CD4-positive, alpha-beta T cell treated with Interleukin-15 for 4 hours (primary cell): ENCODE measurements at places on chromosomes 5 and 9.

DNA sequence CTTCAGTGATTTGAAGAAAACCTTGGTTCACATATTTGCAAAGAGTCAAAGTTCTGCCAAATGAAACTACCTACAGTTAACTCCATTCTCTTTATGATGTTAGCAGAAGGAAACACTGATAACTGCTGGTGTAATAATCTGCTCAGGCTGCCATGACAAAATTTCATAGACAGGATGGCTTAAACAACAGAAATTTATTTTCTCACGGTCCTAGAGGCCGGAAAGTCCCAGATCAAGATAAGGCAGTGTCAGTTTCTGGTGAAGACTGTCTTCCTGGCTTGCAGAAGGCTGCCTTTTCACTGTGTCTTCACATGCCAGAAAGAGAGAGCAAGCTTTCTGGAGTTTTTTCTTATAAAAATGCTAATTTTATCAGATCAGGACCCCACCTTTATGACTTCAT, 102.4 kb upstream of the PARP8 start:
- peak; percentile 46 for DNase-seq

- no peak for DNase-seq
Measured at GRCh38 chr5:159442206-159442850, 112.0 kb upstream of the IL12B start.

- DNase-seq: no peak
Measured at GRCh38 chr9:83239747-83240146, 176.8 kb upstream of the RASEF start.

- DNase-seq: peak; percentile 10
Measured at GRCh38 chr5:10704949-10705621, 55.9 kb downstream of the DAP start.

DNA sequence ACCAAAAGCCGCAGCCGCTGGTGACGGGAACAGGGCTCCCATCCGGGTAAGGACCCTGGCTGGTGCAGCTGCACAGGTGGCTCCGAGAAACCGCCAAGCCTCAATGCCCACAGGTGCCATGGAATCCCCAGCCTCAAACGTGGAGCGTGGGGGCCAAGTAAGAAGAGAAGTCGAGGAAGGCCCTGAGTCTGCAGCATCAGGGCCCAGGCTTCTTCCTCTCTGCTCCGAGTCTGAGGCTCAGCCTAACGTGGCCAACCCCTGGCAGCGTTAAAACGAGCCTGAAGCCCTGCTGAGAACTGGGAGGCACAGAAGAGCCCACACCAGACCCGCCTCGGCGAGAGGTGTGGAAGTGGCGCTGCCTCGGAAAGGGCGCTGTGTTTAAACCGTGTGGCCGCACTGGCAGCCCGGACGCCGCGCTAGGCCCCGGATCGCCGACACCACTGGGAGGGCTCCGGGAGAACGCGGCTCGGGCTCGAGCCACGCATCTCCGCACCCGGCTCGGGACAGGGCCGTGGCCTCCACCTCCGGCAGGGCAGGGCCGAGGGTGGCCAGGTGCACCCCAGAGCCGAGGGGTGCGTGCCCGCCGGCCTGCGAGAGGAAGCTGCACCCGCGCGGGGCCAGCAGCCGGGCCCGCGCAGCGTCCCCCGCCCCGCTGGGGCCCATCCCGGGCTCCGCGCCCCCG, 730 bp downstream of the ZMYND19 start:
- no peak for DNase-seq

DNA sequence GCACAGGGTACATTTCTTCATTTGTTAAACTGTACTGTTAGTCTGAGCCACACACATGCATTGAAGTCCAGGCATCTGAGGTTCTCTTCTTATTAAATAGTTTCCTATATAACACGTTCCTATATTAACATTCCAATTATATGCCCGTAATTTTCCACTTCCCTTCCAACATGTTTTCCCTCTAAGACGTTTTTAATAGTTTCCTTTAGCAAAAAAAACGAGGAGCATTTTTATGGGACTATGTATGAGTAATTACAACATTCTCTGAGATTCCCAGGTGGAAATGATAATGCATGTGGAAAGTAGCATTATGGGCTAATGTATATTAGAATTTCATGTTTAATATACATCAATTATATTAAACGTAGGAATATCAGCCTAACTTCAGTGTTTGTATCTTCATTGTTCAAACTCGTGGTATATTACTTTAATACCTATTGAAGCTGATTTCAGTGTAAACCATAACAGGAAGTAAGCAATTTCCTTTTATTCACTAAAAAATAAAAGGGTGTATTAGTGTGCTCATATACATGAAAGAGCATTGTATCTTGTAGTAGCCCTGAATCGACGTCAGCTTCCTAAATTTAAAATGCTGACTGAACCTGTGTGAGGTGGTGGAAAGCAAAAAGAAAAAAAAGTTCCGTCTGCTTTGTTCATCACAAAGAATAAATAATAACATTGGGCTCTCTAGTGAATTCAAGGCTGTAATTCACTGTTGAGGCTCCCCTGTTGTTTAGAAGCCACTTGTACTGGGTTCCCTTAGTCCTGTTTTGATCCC, 11.3 kb downstream of the SMARCA2 start:
- DNase-seq: peak; percentile 46

DNA sequence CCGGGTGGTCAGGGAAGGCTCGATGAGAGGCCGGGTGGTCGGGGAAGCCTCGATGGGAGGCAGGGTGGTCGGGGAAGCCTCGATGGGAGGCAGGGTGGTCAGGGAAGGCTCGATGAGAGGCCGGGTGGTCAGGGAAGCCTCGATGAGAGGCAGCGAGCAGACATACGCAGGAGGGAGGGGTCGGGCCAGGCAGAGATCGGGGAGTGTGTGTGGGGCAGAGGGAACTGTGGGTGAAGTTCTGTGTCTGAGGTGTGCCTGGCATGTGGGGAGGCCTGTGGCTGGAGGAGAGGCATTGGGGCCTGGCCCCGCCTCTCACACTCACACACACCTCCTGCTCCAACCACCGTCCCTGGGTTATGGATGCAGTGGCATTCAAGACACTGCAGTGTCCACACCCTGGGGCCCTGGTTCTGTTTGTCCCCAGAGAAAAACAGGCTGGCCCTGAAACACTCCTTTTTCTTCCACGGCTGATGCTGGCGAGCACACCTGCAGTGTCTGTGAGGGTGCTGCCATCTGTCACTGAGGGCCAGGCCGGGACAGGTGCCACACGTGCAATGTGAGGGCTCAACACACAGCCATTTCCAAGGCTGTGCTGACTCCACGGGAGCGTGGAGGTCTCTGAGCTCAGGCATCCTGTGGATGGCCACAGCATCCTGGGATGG, 6.5 kb upstream of the PLEKHG4B start:
- DNase-seq: no peak

DNA sequence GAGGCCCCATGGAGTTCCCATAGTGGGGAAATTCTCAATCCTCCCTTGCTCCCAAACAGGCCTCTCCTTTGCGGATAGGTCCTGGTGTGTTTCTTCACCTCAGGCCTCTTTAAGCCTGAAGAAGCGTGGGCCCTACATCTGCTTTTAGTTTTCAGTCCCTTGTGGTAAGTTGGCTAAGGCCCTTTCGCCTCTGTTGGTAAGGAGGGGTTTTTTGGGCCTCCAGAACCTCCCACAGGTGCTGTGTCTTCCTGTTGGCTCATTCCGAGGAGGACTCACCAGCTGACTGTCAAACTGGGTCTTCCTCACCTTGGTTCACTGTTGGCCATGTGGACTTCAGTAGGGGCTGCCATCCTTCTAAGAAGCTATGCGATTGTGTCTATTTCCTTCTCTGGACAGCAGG, 56.4 kb upstream of the DHFR start:
- DNase-seq: no peak

GRCh38 chr9:21267485-21268346, 27.9 kb upstream of the IFNA14 start:
- no peak for DNase-seq

DNA sequence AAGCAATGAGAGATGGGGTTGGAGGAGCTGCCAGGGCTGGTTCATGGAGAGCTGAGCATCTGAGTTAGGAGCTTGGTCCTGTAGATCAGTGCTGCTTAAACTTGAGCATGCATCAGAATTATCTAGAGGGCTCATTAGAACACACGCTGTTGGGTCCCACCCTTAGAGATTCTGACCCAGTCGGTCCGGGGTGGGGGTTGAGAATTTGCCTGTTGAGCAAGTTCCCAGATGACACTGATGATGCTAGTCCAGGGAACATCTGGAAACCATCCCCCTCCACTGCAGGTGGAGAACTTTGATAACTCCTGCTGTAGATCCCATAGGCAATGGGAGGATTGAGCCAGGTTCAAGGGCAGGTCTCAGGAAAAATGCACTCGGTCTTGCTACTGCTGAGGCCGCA, 158.0 kb upstream of the KLF4 start:
- DNase-seq: no peak

DNA sequence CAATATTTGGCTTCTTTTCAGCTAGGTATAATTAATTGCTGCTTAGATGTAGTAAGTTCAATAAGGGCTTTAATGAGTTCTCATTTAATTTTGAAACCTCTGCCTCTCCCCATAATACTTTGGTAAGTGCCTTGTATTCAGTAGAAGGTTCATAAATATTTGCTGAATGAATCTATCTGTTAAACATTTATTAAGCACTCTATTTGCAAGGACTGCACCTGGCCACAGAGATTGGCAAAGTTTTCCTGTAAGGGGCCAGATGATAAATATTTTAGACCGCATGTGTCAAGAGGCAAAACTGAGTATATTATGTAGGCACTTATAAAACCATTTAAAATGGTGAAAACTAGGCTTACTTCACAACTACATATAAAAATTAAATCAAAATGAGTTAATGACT, 19.0 kb upstream of the GNA14 start:
- no peak for DNase-seq

GRCh38 chr5:5954275-5954598, 424.1 kb downstream of the MED10 start:
- no peak for DNase-seq

DNA sequence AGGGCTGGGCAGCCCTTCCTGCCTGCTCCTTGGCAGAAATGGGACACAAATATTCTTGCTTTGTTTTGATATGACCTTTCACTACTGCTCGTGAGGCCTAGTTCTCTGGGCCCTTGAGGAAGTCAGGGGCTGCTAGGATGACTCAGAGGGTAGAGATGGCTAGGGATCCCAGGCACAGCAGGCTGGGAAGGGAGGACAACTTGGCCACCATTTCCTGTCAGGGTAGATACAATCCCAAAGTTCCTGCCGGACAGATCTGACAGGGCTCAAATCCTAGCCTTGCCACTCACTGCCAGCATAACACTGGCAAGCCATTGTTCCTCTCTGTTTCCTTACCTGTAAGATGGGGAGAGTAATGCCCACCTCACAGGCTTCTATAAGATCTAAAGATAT, 31.7 kb upstream of the MEIKIN start:
- DNase-seq: no peak

DNA sequence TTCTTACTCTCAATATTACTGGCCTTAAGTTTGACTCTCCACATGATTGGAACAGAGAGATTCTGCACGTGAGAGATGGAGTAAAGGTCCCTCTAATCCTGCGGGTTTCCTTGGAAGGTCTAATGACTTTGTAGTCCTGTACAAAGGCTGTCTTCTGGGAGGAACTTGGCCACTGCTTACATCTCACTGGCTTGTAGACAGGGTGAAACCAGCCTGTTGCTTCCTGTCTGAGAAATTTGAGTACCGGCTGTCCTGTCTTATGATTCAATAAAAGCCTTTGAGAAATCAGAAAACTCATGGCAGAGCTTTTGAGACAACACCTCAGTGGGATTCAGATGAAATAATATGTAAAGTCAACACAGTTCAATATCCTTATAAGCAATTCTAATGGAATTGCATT, 43.0 kb downstream of the IL31RA start:
- DNase-seq: no peak

- DNase-seq: peak; percentile 7
Measured at GRCh38 chr5:18772475-18772874, 1138.2 kb downstream of the TAF11L14 start.

GRCh38 chr5:40842351-40842750, 1.2 kb downstream of the CARD6 start:
- DNase-seq: no peak

DNA sequence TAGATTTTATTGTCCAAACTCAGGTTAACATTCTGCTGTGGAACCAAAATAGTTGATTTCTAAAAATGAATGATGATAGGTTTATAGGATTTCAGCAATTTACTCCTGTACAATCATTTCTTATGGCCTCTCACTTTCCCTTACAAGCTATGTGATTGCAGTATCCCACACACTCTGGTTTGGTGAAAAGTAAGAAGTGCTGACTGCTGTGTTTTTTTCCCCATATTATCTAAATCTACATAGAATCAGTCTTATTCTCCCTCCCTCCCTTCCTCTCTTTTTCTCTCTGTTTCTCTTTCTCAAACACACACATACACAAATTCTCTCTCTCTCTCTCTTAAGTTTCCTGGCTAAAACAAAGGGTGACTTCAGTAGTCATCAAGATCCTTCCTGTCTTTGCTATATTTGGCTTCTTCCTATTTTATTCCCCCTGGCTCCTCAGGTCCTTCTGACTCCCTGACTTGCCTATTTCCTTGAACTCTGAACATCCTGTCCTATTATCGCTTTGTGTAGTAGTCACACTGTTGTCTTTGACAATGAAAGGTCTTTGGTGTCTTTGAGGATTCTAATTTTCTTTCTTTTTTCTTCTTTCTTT, 55.9 kb upstream of the HAPLN1 start:
- no peak for DNase-seq

- no peak for DNase-seq
Measured at GRCh38 chr5:161042862-161043261, 190.9 kb upstream of the ATP10B start.

DNA sequence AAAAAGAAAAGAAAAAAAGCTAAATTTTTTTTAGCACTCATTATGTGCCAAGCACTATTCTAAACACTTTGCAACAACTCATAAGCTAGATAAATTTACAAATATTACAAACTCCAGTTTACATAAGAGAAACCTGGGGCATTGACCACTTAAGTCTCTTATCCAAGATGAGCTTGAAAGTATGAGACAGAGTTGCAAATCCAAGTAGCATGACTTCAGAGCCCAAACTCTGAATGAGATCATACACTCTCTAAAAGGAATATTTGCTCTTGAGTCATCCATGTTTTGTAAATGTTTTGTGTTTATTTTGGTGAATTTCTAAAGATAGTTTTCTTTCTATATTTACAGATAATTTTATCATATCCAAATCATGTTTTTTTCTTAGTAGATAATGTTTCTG, 4.0 kb upstream of the SHOC1 start:
- no peak for DNase-seq

DNA sequence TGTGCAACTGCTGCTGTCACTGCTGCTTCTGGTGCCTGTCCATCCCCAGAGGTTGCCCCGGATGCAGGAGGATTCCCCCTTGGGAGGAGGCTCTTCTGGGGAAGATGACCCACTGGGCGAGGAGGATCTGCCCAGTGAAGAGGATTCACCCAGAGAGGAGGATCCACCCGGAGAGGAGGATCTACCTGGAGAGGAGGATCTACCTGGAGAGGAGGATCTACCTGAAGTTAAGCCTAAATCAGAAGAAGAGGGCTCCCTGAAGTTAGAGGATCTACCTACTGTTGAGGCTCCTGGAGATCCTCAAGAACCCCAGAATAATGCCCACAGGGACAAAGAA, 265 bp downstream of the CA9 start:
- no peak for DNase-seq

DNA sequence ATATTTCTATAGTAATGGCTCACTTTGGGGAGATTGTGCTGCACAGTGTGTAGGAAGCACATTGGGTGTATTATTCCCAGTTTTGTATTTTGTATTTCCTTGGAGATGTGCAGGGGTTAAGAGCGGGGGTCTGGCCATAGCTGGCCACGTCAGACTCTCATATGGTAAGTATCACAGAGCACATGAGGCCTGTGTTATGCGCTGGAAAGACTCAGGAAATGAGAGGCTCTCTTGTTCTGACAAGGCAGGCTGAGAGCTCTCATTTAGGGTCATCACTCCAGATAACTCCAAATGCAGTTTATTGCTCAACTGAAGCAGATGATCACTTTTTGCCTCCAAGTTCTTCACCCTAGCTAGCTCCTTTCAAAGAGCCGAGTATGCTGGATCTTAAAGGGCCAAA, 205.7 kb downstream of the NTRK2 start:
- no peak for DNase-seq
